ENCODE measurements at places on chromosomes 3 and 15.

DNA sequence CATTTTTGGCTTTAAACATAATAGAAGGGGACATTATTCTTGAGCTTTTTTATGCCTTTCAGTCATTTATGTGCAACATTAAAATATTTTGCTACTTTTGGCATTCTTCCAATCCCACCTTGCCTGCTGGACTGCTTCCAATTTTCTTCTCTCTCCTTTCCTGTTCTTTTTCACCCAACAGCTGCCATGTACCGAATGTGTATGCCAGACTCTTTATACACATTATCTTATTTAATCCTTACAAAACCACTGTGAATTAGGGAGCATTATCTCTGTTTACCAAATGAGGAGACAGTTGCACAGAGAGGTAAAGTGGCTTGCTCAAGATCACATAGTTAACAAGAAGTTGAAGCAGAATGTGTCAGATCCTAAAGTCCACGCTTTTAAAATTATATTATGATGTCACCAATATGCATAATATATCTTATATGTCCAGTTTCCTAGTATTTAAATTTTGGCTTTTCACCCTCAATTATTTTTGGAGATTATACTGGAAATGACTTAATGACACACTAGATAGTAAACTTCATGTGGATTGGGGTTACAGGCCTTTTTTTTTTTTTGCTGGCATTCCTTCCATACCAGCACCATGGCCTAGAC, 231.5 kb downstream of the THRB start:
- no peak for DNase-seq

GRCh38 chr15:41605566-41605965, 46.6 kb downstream of the TYRO3 start:
- no peak for DNase-seq

GRCh38 chr15:60764408-60764963, 285.5 kb upstream of the ICE2 start:
- DNase-seq = no peak

DNA sequence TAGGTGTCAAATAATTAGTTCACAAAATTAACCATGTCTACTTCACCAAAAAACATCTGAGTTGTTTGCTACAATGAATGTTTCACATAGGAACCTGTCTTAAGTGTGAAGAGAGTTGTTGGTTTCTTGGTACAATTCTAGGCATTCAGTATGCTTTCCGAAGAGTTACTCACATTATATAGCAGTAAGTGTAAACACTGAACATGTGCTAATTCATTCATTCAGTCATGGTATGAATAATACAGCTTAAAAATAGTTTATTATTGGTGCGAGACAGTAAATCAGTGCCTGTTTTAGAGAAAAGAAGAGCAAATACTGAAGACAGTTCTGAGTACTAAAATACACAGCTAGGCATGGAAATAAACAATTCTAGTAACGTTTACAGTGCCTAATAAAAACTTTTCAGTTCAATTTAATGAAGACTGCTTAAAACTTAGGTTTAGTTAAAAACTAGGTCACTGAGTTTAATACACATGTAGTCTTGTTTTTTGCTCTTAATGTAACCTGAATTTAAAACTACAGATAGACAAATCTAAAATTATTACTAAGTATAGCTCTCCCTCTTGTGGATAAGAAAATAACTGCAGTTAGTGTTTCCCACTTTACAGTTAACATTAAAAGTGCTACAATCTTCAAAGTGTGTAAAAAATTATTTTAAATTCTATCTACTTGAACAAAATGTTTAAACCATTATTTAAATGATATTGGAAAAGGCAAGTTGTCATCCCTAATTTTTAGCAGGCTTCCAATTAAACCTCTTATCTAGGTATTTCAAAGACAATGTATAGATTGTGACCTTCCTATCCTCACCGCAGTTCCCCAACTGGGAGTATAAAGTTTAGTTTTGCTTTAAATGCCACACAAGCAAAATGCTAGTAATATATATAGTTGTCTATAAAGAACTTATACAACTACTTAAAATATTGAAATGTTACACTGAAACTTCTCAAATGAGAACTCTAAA, 20.1 kb upstream of the ZCWPW2 start:
- no peak for DNase-seq

DNA sequence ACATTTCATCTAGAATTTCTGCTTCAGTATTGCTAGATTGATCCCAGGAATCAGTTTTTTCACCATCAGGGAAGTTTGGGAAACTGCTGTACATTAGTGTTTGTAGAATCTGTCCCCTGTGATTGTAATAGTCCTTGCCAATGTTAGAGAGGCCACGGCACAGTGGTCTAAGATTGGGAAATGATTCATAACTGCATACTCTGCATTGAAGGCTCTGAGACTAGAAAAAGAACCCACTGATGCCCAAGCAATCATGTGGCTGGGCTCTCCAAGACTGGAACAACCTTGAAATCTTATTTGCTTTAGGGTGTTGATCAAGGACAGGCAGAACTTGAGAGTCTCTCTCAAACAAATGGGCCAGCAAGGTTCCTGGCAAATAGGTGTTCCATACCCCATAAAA, 245.6 kb upstream of the LRTM1 start:
- no peak for DNase-seq

DNA sequence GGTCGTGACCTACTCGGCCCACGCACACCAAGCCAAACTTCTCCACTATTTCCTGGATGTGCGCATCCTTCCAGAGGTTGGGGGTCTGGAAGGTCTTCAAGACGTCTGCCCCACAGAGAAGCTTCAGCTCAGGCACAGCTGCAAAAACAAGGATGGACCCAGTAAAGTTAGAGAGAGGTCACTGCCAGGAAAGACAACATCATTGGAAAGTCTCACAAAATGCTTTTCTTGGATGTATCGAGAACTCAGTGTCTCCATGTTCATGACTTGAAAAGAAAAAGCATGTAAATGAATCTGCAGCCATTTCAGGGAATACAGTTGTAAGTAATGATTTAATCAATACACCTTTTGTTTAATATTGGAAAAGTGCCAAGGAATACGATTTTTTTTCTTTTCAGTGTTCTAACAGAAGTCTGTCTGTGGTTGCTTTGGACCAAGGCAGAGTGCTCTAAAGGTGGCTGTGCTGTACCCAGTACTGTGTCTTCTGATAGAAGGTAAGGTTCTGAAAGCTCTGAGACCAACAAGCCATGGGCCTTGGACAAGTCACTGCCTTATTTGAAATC, 21.8 kb upstream of the RBP1 start:
- DNase-seq = no peak

DNA sequence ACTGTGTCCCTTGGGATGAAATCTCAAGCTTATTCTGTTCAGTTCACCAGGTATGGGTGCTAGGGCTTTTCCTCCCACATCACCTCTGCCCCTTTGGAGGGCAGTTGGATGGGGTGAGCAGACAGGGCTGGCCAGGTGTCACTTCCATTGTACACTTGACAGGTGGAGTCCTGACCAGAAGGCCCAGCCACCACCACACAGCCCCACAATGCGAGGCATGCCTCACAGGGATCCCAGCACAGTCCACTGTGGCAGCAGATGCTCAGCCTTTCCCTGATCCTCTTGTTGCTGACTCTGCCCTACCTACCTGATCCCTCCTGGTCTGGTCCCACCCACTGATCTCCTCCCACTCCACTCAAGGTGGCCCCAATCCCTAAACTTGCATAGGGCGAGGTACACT, 88.2 kb downstream of the ANP32A start:
- DNase-seq = no peak

DNA sequence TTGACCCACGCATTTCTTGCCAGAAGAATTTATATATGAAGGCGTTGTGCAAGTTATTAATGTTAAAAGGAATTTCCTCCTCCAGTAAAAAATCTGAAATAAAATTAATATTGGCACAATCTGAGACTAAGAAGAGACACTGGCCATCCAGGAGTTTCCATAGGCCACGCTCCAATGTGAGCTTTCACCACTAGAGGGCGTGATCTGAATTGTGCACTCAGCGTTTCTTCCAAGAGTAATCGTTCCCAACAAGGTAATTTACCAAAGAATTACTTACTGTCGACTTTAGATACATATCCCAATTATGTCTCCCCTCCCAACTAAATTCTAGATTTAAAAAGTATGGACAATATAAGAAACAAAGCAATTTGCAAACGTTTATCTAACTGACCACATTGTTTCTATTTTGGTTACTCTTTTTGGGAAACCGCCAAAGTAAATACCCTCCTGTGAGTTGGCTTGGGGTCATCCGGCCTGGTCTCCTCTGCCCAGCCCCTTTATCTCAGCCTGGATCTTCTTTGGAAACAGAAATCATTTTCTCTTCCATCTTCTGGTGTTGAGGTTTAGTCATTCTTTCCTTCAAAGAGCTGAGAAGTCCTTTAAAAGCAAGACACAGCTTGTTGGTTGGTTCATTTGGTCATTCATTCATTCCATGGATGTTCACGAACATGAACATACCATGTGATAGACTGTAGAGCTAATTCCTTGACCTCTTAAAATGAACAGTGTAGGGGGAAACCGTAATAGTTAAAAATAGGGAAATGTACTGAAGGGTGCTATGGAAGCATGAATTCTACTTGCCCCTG, 26.2 kb downstream of the POLR2M start:
- DNase-seq = peak; percentile 69

DNA sequence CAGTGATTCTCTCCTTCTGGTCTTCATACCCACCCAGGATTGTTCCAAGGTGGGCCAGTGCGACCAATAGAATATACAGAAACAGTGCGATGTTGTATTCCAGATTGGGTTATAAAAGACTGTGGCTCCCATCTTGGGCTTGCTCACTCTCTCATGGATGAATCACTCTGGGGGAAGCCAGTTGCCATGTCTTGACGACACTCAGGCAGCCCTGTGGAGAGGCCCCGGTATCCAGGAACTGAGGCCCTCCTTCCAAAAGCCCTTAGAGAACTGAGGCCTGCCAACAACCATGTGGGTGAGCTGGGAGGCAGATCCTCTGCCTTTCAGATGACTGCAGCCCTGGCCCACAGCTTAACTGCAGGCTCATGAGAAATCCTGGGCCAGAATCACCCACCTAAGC, 57.2 kb downstream of the SH3GL3 start:
- no peak for DNase-seq

DNA sequence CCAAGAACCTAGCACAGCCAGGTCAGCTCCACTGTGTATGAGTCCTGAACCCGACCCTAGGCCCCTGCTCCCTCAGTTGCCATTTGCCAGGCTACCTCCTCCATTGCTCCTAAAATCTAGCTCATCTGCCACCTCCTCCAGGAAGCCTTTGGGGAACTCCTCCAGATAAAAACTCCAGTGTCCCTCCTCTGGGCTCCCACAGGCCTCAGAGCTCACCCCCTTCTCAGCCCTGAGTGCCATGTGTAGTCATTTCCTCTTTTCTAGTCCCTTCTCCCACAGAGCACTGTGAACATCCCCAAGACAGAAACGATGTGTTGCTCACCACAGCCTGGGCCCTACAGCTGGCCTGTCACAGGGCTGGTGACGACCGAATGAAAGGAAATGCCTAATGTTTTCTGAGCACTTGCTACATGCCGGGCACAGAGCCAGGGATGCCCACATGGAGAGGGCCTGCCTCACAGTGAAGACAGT, 61.0 kb downstream of the IQSEC1 start:
- DNase-seq = peak; percentile 88

- DNase-seq = peak; percentile 51
These were observed 383.0 kb downstream of the TBL1XR1 start for GRCh38 chr3:176814285-176814684.

- DNase-seq = no peak
These were observed 349.4 kb upstream of the TPRG1 start for GRCh38 chr3:188822411-188822810.

DNA sequence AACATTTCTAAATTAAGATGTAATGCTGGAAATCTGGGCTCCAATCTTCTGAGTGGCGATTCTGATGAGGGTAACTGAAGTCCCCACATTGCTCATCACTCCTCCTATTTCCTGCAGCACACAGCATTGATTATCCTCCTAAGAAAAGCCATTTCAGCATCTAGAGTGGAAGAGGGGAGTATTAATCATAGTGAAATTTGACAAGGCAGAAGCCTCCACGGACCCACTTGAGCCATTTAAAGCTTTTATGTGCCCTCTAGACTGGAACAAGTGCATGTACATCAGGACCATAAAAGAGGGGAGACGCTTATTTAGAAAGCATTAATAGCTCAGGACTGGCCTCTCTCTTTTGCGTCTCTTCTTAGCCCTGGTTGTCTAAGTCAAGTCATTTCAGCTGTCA, 25.8 kb downstream of the AQP9 start:
- no peak for DNase-seq

GRCh38 chr3:195899701-195900435, 8.5 kb downstream of the TNK2 start:
- no peak for DNase-seq

- DNase-seq = no peak
These were observed 157.2 kb upstream of the TPRG1 start for GRCh38 chr3:189014526-189014925.
